ENCODE measurements at places on chromosomes 11 and 22. TPM values are rescaled to one million over a fixed set of nuclear protein-coding genes. Genes with fewer than 3 reads are reported as not detected.

- no peak for DNase-seq
Measured at GRCh38 chr11:68016904-68017817, 7.0 kb downstream of the ALDH3B1 start.

DNA sequence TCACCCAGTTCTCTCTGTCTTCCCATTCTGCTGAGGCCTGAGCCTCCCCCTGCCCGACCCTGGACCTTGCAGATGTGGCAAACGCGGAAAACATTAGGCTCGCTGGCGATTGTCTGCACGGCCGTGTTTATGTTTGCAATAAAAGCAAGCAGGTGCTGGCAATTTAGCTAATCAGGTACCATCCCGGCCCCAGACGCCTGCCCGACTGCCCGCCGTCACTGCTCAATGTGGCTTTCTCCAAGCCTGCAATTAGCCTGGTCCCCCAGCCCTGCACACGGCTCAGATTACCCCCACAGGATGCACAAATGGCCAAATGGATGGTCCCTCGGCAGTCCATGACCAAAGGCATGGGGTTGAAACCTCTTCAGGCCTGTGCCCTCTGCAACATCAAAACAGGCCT, 259.7 kb downstream of the MN1 start:
- no peak for DNase-seq

DNA sequence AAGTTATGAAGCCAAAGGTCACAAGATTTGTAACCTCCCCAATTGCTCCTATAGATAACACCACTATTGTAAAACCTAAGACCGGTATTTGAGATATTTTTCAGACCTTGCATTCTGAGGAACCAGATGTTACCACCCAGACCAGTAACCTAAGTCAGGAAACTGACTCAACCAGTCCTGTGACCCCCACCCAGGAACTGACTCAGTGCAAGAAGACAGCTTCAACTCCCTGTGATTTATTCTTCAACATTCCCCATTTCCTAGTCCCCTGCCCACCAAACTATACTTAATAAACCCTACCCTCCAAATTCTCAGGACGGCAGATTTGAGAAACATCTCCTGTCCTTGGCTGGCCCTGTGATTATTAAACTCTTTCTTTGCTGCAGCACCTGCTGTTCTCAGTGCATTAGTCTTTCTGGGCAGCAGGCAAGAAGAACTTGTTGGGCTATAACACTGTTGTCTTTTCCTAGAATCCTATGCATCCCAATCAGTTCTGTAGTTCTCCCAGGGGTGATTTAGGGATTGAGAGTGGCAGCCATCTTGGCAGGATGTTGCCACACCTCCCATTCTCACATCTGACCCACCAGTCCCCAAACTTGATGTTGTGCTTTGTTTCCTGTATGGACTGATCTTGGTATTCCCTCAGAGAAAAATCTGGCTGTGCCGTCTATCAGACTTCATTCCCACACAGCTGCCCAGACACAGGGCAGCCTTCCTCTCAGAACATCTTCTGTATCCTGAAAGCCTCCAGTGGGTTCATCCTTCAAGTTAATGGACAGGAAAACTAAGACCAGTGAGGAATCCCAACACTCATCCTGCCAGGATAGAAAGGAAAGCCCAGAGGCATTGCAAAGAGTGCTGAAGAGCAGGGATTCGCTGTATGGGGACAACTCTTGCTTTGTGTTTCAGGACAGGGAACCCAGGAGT, 104.0 kb downstream of the PDE2A start:
- DNase-seq: no peak

- no peak for DNase-seq
Measured at GRCh38 chr11:126747315-126747714, 253.3 kb downstream of the KIRREL3 start.

DNA sequence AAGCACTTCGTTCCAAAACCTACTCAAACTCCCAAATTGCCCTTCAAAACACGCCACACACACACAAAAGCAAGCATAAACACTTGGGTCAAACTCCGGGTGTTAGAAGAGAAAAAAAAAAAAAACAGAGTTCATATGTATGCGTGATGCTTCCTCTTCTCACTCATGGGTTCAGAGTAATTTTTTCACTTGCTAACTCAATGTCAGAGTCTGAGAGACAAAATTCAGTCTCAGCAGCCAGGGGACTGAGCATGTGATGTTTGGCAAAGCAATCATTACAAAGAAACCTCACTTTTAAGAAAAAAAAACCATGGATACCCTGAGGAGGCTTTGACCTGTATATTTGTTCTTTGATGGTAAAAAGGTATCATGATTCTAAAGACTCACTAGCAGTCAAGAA, 461.7 kb downstream of the NTM start:
- DNase-seq: no peak

DNA sequence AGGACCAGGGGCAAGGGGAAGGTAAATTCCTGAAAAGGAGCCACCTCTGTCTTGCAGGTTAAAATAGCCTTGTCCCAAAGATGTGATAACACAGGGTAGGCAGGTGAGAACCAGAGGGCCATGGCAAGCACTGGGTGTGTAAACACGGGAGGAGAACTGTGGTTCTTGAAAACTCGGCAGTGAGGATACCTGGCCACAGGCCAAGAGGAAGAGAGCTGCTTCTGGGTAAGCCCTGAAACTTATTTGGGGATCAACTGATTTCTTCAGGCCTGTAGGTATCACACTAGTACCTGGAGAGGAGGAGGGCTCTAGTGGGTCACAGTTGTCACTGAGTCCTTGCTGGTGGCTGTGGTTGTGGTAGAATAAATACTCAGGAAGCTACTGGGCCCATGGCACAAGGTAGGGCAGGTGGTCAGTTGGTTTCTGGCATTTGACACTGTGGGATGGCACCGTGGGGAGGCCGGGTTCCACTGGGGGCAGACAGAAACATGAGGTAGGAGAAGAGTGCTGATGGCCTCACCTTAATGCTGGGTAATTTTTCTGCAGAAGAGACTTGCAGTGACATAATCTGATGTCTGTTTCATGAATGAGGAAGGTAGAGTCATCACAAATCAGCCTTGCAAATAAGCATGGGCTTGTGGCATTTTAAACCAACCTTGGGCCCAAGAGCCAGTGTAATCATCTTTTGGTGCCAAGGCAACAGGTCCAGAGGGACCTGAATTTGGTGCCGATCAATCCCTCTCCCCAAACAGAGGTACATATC, 22.0 kb downstream of the AMPD3 start:
- no peak for DNase-seq

GRCh38 chr22:48954781-48955311, 872.8 kb downstream of the BRD1 start:
- peak; percentile 13 for DNase-seq

DNA sequence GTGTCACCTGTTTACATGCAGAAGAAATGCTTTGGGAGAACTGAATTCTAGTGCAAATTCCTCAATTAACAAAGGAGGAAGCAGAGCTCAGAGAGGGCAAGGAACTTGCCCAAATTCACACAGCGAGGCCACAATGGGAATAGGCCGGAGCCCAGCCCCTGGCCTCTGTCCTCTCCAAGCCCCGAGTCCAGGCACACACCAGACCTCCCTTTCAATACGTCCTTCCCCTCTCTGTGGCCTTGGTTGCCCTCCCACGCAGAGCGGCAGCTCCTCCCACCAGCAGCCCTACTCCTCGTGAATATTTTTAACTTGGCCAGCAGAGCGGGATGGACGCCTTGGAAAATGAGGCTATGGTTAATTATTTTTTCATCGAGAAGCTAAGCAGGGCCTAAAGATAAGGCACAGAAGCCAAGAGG, 1.6 kb upstream of the CARD10 start:
- DNase-seq: no peak

PTPMT1 gene
- total RNA-seq: 93.9 TPM
